ENCODE measurements at places on chromosomes 13 and 19. TPM values are rescaled to one million over a fixed set of nuclear protein-coding genes. Genes with fewer than 3 reads are reported as not detected.

GRCh38 chr19:51387924-51388389, at the start of gene LIM2:
LIM2 (minus strand) TSS chr19:51387974; CDS start chr19:51387443, 531 bp downstream.
- DNase-seq: no peak

- DNase-seq: no peak
Measured at GRCh38 chr13:101695870-101696516, 243.5 kb downstream of the ITGBL1 start.

- no peak for DNase-seq
Measured at GRCh38 chr13:112890316-112891145, 78.5 kb upstream of the MCF2L start.

GRCh38 chr13:77222000-77222690, 104.7 kb downstream of the MYCBP2 start:
- DNase-seq: no peak

DNA sequence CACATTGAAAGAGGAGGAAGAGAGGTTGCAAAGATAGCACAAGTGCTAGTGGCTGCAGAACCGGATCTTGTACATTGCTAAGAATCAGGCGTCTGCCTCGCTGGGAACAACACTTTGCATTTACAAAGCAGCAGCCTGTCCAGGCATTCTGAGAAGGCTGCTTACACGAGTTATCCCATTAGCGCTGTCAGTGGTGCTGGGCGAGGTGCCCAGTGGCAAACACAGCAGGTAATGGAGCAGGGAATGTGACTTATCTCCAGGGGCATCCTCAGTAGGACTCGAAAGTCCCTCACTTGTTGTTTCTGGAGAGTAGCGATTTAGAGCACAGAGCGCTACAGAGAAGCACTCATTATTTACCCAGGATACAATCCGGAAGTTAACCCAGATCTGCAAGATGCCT, 209.6 kb downstream of the OLFM4 start:
- no peak for DNase-seq

Gene CEACAM21
- total RNA-seq: 6.8 TPM

Gene SPHK2
- 5.4 TPM for total RNA-seq

Gene FPR3
- total RNA-seq: under 0.01 TPM

Data from lung microvascular endothelial cell (primary cell).